NCI-H1694 treated with DMSO at 0.1 percent for 48 hours (cell line): ENCODE measurements at places on chromosomes 4 and X.

DNA sequence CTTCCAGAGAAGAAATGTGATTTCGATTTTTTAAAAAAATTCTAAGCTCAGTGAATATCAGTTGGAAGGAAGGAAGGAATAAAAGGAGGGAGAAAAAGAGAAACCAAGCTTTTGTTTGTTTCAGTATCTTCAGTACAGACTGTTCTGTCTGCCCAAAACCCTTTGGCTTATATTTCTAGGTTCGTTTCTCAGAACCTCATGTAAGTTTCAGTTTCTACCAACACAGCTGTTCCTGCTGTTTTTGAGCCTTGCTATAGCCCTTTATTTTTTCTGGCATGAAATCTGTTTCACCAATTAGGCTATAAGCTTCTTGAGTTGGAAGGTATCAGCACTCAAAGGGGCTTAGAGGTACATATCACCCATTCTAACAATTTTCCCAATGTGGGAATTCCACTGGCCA lies 157.9 kb downstream of the GBA3 start:
- DNase-seq, result peak; percentile 24

DNA sequence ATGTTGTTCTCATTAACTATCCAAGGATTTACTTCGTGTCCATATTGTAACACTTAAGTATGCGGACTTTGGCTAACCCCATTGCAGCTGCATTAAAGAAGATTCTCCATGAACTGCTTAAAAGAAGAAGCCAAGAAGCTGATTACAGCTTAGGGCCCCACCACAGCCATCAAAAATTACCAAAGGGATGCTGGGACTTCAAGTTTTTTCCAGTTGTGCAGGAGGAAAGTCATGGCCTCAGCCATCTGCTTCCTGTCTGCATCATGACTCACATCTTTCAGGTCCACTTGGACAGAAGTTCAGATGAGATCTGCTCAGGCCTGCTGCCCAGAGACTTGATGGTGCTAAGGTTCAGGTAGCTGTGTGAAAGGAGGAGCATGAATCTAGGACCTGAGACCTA lies 38.8 kb upstream of the CAPN6 start:
- DNase-seq, result no peak

DNA sequence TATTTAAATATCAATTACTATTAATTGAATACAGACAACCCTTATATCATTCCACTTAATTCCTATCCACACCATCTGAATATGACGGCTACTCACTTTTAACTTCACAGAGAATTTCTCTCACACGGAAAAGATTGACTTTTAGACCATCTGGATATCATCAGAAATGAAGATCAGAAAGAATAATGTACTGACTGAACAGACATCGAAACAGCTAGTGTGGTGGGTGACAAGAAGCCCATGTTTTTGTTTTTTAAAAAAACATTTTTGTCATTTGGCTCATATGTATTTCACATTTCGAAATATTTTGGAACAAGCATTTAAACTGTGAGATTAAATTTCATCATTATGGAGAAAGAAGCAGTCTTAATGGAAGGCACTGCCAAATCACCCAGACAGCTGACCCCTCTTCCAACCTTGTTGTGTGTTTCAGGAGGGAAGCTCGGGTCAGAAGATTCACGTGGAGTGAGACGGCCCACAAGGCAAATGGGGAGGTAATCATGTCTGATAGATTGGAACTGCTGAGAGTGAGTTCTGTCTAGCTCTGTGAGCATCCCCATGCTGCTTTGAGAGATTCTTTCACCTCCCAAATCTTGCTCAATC lies 204.2 kb upstream of the RASGEF1B start:
- no peak for DNase-seq

- DNase-seq, result no peak
Observed at GRCh38 chr4:37648084-37648817, 37.9 kb downstream of the RELL1 start.

GRCh38 chr4:100254237-100254636 lies 64.0 kb upstream of the DDIT4L start:
- no peak for DNase-seq

DNA sequence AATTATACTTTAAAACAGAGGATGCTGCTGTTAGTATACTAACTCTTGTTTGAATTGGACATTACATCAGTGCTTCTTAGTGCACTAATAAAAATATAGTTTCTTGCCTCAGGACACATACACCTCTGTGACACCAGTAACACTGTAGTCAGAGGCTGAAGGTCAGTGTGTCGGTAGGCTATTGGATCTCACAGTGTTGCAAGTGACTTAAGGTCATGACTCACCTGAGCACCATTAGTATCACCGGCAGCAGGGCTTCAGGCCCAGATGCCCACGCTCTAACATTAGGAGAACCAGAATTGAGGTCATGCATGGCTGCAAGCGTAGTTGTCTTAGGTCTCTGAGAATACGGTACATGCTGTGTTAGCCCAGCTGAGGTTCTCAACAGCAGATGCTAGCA lies 15.2 kb downstream of the ETDC start:
- DNase-seq, result no peak

- DNase-seq, result no peak
Observed at GRCh38 chrX:30577362-30577991, at the start of gene TASL. Gene TASL (minus strand): TSS chrX:30577766. CDS start chrX:30560355, 17,411 bp downstream.

- no peak for DNase-seq
Observed at GRCh38 chr4:88144048-88144447, 14.4 kb downstream of the ABCG2 start.
